Smooth muscle cell of the coronary artery (primary cell): ENCODE measurements at places on chromosomes 5 and 9. TPM values are rescaled to one million over a fixed set of nuclear protein-coding genes. Genes with fewer than 3 reads are reported as not detected.

Gene FCN1
- not detected in 2 replicates for total RNA-seq

Gene GALNT12
- 2.2 and 13.6 TPM in 2 replicates for total RNA-seq

Gene PCDHB9
- 0.12 and 0.30 TPM in 2 replicates for total RNA-seq

Gene NMUR2
- not detected in 2 replicates for total RNA-seq

Gene DND1
- total RNA-seq, result 0.30 TPM in 1 of 2 replicates, not detected in the other

Gene TAF11L12
- total RNA-seq, result not detected in 2 replicates

Gene PSIP1
- 13.2 and 25.3 TPM in 2 replicates for total RNA-seq

Gene TEK
- 0.23 and 29.1 TPM in 2 replicates for total RNA-seq

Gene PAX5
- not detected in 2 replicates for total RNA-seq

Gene ANP32B
- 11.3 and 21.1 TPM in 2 replicates for total RNA-seq
